ENCODE measurements at places on chromosomes 6 and 20.

DNA sequence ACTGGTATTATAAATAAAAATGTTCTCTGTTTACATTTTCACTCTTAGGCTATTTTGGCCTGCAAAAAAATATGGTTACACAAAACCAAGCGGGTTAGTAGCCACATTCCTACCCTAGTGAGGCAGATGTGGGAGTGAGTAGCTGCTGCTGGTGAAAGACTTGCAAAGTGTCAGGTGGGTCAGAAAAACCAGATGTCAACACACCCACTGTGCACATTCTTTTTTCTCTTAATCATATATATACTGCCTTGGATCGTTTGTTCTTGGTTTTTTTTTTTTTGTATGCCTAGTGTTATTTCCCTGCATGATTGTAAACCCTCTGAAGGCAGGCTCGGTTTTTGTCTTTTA, 68.0 kb upstream of the TFB1M start:
- no peak for DNase-seq

DNA sequence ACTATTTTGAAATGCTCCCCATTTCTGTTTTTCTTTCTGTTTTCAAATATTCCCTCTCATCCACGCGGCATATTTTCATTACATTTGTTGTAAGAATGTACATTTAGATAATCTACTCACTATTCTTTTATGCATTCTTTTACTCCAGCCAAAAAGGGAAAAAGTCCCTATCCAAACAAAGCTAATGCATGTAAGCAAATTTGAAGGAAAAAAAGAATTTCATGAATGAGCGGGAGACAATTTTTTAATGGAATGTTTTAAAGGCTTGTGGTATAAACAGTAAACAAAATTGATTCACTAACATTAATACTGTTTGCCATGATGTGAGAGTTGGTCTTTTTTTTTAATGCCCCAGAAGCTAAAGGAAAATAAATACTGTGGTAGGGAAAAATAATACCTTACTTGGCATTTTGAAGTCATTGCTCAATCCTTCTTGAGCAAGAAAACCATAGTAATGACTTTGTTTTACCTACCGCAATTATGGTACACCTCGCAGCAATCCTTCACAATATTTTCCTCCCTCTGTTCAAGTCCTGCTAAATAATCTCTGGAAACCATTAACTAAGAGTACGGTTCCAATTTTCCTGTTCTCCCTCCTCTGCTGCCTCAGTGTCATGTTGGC, 79.0 kb downstream of the BACH2 start:
- no peak for DNase-seq

- DNase-seq: no peak
Observed at GRCh38 chr6:44868335-44868668, 459.8 kb upstream of the RUNX2 start.

GRCh38 chr6:7136859-7137334, 29.1 kb downstream of the RREB1 start:
- DNase-seq: no peak

Measured in cerebellar nuclear complex (tissue), 1 donor.